CD4-positive, alpha-beta T cell treated with Interleukin-10 for 1 hour (primary cell): ENCODE measurements at places on chromosomes 3 and 15.

- peak; percentile 75 for DNase-seq
Observed at GRCh38 chr3:150787741-150788370, 24.9 kb upstream of the SIAH2 start.

DNA sequence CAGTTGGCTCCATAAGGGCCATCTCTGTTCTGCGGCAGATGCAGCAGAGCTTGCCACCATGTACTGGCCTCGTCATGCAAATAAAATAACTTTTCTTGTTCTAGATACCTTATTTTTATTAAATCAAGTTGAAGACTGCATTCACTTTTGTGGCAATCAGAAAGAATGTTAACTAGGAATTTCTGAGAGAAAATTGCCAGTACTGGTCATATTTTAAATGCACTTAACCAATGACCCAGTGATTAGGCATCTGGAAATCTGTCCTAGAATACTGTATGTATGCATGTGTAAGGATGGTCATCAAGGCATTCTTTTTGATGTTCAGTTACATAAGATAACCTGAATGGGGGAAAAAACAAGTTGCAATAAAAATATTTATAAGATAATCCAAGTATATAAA, 34.2 kb upstream of the CSPG5 start:
- DNase-seq, result no peak

DNA sequence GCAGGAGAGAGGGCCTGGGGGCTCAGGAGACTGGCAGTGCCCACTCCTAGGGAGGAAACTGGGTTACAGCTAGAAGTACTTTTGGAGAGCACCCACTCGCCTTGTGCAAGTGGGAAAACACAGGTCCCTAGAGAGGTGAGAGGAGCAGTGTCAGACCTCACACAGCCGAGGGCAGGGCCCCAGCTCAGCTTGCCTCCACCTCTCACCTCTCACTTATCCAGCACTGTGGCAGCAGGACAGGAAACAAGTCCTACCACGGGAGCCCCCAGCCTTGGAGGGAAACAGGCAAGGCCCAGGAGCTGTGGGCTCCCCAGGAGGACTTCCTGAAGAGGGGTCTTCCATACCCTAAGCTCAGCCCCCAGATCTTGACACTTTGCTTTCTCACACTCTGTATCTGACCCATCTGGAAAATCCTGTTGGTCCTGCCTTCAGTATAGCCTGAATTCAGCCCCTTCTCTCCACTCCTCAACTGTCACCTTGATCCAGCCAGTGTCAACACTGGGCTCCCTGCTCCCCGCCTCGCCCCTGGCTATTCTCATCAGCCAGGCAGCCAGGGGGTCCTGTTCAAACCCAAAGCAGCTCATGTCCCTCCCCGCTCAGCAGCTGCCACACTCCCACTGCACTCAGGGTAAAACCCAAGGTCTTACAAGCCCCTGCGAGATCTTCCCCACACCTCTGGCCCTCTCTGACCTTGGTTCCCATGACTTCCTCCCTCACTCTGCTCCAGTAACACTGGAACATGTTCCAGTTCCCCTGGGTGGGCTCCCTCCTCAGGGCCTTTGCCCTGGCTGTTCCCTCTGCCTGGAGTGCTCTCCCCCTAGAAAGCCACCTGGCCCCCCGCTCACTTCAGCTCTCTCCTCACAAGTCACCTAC, 870 bp upstream of the TMEM40 start:
- no peak for DNase-seq

DNA sequence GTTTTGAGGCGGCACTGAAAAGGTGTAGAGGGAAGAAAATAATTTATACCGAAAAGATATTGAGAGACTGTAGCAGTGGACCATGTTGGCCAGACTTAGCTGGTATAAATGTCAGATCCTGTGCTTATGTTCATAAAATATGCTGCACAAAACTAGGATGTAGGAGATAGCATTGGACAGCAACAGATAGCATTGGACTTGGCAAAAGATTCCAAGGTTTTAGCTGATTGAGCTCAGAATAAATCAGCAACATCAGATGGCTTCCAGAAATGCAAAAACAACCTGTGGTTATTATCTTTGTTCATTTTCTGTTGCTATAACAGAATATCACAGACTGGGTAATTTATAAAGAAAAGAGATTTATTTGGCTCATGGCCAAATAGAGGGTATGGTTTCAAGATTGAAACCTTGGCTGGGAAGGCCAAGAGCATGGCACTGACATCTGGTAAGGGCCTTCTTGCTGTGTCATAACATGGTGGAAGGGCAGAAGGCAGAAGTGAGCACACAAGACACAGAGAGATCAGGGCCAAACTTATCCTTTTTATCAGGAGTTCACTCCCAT, 34.7 kb downstream of the SLC28A1 start:
- no peak for DNase-seq

- DNase-seq, result no peak
Observed at GRCh38 chr3:61733000-61733399, 171.6 kb downstream of the PTPRG start.

- no peak for DNase-seq
Observed at GRCh38 chr3:122312826-122313225, 12.2 kb upstream of the CSTA start.

- no peak for DNase-seq
Observed at GRCh38 chr15:61000276-61000675, 228.8 kb downstream of the RORA start.

- no peak for DNase-seq
Observed at GRCh38 chr3:142134799-142135325, 14.5 kb downstream of the TFDP2 start.

GRCh38 chr3:38317192-38317759, 29.3 kb upstream of the XYLB start:
- DNase-seq, result no peak

DNA sequence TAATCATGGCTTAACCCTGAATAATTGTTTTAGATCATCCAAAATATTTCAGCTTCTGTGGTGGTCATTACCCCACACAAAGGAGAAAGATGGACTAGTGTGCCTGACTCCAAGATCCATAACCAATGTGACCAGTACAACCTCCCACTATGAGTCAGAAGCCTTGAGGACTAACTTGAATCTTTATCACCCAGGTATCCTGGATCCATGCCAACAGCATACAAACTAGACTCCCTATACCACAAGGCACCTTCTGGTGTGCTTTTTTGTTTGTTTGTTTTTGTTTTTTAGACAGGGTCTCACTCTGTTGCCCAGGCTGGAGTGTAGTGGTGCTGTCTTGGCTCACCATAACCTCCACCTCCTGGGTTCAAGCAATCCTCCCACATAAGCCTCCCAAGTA, 317.7 kb downstream of the VPS13C start:
- no peak for DNase-seq

- DNase-seq, result no peak
Observed at GRCh38 chr3:11248596-11248995, 23.6 kb upstream of the ATG7 start.

- DNase-seq, result no peak
Observed at GRCh38 chr3:8596321-8597218, 48.0 kb downstream of the SSUH2 start.

DNA sequence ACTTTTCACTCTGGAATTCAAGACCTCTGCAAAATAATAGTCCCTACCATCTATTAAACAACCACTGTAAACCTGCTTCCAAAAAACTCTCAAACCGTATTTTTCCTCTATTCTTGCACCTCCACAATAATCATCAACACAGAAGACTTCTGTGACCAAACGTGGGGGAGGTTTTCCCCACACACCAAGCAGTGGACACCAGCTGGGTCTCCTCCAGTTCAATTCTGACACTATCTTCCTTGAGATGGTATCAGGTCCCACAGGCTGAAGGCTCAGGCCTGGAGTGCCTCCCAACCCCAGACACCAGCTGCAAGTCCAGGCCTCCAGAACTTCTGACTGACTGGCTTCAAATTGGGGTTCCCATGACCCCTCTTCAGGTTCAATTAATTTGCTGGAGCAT, 89.6 kb upstream of the RAP2B start:
- DNase-seq, result no peak

DNA sequence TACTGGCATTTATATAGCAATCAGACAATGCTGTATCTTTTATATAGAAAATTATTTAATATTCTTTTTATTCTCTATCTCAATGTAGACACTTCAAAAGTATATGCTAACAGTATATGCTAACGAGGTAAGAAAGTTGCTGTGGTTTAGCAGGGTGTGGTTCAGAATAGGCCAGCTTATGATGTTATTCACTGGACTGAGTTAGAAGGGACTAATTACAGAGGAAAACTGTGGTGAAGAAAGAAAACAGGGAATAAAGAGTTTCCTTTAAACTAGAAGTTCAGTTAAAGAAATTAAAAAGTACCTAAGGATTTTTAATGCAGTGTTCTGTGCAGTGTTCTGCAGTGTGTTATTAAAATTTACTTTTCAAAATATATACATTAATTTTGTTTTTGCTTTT, 59.4 kb downstream of the MYO9A start:
- DNase-seq, result no peak

DNA sequence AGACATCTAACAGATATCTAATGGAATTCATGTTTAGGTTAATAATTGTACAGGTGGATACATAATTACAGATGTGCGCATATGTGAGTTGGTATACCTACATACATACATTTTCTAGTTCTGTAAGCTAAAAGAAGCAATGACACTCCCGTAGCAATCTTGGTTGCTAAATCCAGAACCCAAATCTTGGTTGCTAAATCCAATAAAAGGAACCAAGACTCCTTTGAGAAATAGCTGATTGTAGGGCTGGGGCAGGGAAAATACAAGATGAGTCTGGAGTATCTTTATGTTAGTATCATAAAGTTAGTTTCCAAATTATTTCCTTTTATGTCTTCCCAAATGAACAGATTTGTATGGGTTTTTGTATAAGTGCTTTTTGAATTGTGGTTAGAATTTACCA, 135.2 kb downstream of the TMCC1 start:
- no peak for DNase-seq

GRCh38 chr15:68618394-68618793, 39.6 kb downstream of the CORO2B start:
- no peak for DNase-seq

GRCh38 chr3:48696156-48696555, 10.4 kb upstream of the NCKIPSD start:
- no peak for DNase-seq

GRCh38 chr15:52290800-52291199, 4.8 kb downstream of the MYO5C start:
- DNase-seq, result no peak

GRCh38 chr15:66065325-66065724, 188.2 kb downstream of the MEGF11 start:
- DNase-seq, result no peak

DNA sequence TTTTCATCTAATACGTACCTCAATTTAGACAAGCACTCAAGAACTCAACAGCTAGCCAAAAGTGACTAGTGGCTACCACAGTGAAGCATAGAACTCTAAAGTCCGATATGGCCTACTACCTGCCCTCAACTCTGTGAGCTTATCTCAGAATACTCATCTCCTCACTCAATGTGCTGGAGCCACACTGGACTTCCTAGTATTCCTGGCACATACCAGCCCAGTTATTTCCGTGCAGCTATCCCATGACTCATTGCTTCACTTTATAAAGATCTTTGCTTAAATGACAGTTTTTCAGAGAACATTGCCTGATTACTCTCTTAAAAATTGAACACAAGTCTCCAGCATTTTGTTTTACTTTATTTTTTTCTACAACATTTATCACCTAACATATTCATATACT, 524.7 kb downstream of the PYDC2 start:
- DNase-seq, result no peak

- no peak for DNase-seq
Observed at GRCh38 chr15:96338074-96338765, 7.7 kb downstream of the NR2F2 start.

- DNase-seq, result no peak
Observed at GRCh38 chr3:140859592-140860336, 81.9 kb upstream of the SLC25A36 start.

GRCh38 chr15:35311615-35312014, 226.5 kb upstream of the NANOGP8 start:
- no peak for DNase-seq

GRCh38 chr3:187996609-187997008, 157.3 kb upstream of the LPP start:
- no peak for DNase-seq

DNA sequence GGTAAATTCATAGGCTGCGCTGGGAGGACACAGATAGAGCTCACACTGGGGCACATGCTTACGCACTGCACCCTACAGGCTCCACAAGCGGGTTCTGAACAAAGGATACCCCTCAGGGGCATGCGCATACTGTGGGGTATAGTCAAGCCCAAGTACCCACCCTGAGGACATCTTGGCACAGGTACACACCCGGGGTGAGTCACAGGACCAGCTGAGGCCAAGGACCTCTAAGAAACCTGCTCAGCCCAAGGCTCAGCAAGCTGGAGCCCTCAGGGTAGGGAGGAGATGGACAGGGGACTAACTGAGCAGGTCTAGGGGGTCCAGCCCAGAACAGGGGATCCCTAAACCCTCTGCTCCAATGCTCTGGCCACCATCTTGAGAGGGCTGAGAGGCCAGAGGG, 3.3 kb downstream of the SHISA5 start:
- DNase-seq, result no peak

DNA sequence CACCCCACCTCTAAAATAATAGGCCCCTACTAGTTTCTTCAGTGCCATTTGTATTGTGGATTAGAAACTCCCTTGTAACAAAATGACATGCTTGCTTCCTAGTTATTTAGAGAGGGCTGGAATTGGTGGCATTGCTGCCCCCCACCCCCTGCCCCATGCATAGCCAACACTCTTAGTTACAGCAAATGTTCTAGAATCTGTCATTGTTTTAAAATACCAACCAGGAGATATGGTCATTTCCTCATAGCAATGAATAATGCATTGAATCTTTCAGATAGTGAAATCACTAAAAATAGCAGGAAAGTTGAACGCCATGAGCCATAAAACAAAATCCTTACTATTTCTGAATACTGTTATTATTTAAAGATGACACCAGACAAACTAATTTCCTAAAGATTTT, 292.5 kb downstream of the ARPP21 start:
- DNase-seq, result no peak
